ENCODE measurements at places on chromosomes 13 and 19.

- DNase-seq = no peak
Measured at GRCh38 chr13:46864941-46865340, 31.9 kb downstream of the HTR2A start.

DNA sequence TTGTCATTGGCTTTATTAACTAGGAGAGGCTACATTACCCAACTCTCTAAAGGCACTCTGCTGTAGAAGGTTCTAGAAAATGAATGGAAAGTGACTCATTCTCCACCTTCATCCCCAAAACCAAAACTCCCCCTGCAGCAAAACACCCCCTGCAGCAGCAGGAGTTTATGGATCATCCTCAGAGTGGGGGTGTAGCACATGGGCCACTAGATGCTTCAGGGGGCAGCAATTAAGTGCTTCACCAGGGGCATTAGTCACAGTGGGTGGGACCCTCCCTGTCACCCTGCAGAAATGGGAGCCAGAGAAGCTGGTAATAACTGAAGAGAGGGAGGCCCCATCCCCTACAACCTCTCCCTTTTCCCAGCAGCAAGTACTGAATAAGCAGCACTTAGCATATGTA lies 64.5 kb upstream of the MED4 start:
- no peak for DNase-seq

- peak; percentile 57 for DNase-seq
Measured at GRCh38 chr19:33437821-33438671, 64.5 kb downstream of the CEBPG start.

DNA sequence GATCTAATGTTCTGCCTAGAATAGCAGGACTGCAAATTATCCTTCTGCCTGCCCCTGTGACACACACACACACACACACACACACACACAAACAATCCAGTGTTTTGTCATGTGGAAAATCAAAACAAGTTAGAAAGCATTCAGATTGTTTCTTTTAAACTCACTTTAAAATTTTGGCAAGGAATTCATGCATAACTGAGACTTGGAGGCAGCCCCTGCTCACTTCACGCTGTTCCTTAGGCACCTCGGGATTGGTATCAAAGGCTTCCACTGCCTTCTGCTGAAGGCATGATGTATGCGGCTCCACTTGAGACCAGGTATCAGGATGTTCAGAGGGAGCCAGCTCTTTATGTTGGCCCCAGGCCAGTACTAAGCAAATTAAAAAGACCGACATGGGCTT lies 158.7 kb downstream of the OXGR1 start:
- no peak for DNase-seq

DNA sequence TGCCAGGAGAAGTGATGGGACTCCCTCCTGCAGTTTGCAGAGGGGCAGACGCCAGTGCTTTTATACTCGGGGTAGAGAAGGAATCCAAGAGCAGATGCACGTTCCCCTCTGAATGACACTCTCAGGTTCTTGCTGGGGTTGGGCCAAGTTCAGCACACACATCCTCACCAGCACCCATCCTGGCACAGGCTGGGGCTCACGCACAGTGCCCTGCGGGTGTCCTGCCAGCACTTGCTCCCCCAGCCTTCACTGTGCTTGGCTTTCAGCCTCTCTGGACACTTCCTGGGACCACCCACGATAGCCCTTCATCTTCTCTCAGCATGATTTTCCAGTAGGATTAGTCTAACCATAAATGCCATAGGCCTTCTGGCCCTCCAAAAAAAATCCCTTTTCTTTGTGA lies 158.6 kb downstream of the ZNF536 start:
- no peak for DNase-seq

DNA sequence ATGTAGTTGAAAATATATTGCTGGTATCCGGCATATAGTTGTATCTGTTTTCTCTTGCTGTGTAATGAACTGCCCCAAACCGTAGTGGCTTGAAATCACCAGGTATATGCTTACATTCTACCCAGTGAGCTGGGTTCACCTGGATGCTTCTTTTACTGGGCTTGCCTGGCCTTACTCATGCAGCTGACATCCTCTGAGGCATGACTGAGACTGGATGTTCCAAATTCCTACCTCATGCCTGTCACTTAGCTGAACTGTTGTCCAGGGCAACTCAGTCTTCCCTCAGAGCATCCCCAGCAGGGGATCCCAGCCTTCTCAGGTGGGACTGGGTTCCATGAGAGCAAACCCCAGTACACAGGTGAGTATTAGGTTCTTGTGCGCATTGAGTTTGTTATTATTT lies 66.8 kb downstream of the IFT88 start:
- DNase-seq = no peak

- peak; percentile 96 for DNase-seq
Measured at GRCh38 chr19:12784394-12784870, 6.9 kb upstream of the JUNB start.

DNA sequence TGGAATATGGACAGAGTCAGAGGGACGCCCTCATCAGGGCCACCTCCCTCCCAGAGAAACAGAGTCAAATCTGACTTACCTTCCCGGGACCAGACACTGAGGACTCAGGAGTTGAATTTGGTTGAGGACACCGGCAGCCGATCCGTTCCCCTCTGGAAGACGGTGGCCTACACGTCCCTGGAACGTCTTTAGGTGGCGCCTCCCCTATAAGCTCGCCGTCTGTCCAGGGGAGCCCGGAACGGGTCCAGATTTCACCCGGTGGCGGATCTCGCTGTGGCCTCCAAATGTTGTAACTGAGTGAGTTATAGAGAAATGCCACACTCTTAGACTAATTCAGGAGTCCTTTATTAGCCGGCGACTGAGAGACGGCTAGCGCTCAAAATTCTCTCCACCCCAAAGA lies 9.0 kb downstream of the TNFSF14 start:
- no peak for DNase-seq

DNA sequence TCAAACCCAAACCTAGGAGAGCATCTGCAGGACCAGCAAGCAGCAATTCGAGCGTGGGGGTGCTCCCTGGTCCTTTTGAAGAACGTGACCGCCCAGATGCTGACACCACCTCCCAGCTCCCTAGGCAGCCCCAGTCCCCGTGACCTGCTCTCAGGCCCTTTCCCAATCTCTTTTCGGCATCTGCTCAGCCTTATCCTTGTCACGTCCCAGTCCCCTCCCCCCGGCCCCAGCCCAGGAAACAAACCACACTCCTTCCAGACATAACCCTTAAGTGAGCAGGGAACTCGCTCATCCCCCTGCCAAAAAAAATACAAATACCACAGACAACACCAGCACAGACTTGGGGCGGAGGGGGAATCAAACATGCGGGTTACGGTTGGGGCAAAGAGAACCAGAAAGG lies 3.3 kb downstream of the MLLT1 start:
- DNase-seq = peak; percentile 44

DNA sequence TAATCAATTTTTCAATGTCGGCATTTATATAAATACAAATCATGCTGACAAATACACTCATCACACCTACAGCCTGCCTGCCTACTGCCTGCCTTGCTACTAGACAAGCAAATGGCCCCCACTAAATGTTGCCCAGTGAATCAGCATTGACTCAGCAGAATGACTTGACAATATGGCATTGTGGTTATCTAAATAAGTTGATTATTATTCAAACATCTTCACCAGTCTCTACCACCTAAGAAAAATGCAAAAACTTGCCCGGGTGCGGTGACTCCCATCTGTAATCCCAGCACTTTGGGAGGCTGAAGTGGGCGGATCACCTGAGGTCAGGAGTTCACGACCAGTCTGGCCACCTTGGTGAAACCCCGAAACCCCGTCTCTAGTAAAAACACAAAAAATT lies 296.1 kb downstream of the PCDH9 start:
- peak; percentile 19 for DNase-seq

DNA sequence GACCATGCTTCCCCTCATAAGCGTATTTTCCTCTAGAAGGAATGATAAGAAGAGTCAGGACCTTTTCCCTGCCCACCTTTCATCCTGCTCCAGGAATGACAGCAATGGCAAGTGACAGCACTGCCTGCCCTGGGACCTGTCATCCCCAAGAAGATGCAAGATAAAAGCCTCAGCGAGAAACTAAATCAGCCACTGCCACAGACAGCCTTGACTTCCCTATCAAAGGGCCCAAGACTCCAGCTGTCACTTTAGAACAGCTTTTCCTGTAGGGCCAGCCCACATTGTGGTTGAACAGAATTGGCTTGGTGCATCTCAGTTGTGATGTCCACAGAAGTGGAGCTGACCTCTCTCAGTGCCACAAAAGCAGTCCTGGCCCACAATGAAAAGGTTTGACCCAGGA lies 1.1 kb downstream of the RAB8A start:
- peak; percentile 94 for DNase-seq

DNA sequence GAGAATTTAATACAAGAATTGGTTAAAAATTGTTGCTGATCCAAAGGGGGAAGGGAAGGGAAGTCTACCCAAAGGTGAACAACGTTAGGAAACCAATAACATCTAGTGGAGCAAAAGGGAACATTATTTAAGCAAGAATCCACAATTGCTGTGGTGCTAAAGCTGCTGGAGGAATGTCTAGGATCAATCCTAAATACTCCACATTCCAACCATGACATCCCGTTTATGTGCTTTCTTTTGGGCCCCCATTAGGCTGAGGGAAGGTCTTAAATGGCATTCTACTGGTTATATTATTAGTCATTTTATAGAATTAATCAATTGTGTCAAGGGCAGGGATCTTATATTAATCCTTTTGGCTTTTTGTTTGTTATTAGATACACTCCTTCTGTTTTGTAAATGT lies 39.9 kb upstream of the VWA8 start:
- no peak for DNase-seq

DNA sequence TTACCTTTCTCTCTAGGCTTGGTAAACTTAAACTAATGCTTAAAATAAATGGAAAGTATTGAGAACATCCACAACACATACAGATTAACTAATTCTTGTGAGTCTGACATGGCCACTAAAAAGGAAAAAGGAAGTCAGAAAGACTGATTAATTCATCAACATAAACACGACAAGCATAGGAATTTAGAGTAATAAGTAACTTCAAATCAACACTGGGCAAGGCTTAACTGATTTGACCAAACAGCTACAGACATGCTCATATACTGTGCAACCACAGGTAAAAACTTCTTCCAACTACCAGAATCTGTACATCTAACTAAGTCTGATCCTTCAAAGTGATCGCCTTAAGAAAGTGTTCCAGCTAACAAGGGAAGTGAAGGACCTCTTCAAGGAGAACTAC lies 20.5 kb downstream of the UGGT2 start:
- no peak for DNase-seq

DNA sequence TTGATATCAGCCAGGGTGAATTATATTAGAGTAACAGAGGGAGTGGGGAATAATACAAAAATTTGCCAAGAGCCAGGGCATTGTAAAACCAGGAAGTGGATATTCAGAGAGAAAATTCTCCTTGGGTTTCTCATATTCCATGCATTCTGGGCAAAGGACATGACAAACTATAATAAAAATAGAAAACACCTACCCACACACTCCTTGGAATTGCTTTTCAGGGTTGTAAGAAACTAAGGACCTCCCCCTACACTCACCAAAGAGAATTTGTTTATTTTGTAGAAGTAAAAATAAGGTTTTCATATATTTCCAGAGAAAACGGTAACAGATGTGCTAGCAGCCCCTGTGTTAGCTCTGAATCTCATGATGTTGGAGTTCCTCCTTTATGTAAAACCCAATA lies 649.6 kb downstream of the SLITRK1 start:
- DNase-seq = no peak

- no peak for DNase-seq
Measured at GRCh38 chr13:57991041-57991440, 359.5 kb downstream of the PCDH17 start.

- DNase-seq = peak; percentile 65
Measured at GRCh38 chr19:13825489-13826441, 30.5 kb downstream of the ZSWIM4 start.

GRCh38 chr13:43235028-43235427 lies 211.6 kb downstream of the DNAJC15 start:
- no peak for DNase-seq

GRCh38 chr13:108677806-108678205 lies 48.4 kb downstream of the MYO16 start:
- DNase-seq = no peak

GRCh38 chr19:53606031-53606430 lies 25.8 kb upstream of the DPRX start:
- DNase-seq = no peak

- DNase-seq = no peak
Measured at GRCh38 chr13:30904043-30904442, 2.0 kb upstream of the MEDAG start.

Data from hematopoietic multipotent progenitor cell treated with erythropoietin and hydrocortisone succinate and interleukin-3 and kit ligand, for 4 days (in vitro differentiated cells).